ENCODE measurements at places on chromosomes 16 and 17.
A peak's percentile ranks its signal among the peaks of the same experiment; 100 is the strongest.

DNA sequence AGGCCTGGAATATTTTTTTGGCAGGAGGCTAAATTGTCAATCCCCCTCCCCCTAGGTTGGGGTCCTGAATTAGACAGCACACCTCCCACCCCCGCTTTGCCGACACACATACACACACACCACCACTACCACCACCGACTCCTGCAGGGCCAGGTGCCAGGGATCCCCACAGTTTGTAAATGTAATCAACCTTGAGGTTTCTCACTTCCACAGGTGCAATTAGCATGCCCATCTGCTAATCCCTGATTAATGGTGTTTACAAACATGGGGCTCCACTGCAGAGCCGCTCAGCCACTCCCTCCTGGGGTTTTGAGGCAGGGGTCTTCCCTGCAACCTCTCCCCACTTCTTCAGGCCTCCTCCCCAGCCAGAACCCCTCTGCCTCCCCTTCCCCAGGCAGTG is 11.8 kb downstream of the MRM1 start:
- no peak for DNase-seq

DNA sequence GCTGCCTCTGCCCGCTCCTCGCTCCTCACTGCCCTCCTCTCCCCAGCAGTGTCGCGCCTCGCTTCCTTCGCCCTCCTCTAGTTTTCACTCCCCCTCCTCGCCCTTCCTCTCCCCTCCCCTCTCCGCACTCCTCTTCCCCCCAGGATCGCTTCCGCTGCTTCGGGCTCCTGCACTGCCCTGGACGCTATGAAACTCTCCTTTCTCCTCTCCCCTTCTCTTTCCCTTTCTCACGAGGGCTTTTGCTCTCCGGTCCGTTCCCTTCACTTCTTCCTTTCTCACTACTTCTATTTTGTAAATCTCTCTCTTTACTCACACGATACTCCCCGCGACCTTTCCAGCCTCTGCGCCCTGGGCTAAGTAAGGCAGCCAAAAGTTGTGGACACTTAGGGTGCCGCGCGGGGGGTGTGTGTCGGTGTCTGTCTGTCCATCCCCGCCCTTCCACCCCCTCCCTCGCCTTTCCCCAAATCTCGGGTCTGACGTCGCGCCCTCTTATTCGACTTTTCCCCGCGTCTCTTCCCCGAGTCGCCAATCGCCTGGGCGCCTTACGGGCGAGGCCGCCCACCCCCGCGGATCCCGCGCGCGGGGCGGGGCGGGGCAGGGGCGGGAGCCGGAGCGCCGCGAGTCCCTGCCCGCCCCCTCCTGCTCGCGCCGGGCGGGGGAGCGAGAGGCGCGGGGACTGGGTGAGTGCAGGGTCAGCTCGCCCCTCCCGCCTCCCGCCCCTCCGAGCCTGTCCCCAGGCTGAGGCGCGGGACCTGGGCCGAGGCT is at the start of gene IRX3:
IRX3 (minus strand) TSS at position 422 of the 765 bp plus-strand sequence. CDS start 737 bp downstream, outside the sequence.
- DNase-seq: no peak

- peak; percentile 92 for DNase-seq
Measured at GRCh38 chr17:28925912-28926365, 23.1 kb upstream of the DHRS13 start.

GRCh38 chr16:58464916-58465731 is 34.8 kb upstream of the NDRG4 start:
- DNase-seq: no peak

DNA sequence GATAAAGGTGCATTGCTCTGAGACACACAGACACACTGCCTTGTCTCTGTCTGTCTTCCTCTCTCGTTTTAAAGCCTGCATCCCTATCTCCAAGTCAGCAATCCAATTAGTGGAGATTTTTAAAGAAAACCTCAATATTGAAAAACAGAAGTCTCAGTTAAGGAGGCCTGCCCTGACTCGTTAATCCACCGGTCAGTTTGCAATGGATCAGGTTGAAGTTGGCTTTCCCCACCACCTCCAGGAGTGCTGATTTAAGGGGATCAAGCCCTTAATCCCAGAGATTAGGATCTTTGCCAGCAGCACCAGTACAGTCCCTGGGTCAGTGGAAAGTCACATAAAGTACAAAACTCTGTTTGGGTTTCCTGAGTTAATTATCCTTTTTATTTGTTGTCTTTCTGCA is 271.1 kb upstream of the ASIC2 start:
- DNase-seq: no peak
